ENCODE measurements at places on chromosomes 16 and 17. TPM values are rescaled to one million over a fixed set of nuclear protein-coding genes. Genes with fewer than 3 reads are reported as not detected.

- DNase-seq, result peak; percentile 66
Observed at GRCh38 chr17:28057731-28058246, 15.3 kb downstream of the NLK start.

DNA sequence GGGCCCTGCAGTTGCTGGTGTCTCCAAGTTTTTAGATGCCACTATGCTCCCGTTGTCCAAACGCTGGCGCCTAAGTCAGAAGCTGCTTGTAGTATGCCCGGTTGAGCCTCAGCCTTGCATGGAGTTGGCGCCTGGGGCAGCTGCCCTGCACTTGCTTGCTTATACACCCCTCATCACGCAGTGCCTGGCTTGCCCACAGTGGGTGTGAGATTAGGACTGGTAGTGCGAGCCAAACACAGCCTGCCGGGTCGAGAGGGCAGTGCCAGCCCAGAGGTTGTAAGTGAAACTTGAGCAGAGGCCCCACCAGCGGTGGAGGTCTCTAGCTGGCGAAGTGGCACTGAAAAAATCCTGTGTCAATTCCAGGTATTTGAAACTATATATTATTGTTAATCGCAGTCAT, 90.3 kb downstream of the ITFG1 start:
- DNase-seq, result no peak

DNA sequence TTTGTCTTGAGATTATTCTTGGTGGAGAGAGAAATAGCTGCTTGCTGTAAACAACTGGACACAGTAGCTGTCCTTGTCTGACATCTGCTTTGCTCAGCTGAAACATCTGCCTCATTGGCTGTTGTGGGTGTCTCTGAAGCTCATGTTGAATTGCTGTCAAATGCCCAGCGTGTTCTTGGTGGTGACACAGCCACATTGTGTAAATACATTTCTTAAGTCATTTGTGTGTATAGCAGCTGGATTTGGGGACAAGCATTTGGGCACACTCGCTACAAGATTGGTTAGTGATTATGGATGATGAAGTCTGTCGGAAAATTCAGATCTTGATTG, 5.3 kb downstream of the FAM234A start:
- no peak for DNase-seq

- DNase-seq, result no peak
Observed at GRCh38 chr17:78322327-78322857, 37.5 kb downstream of the SOCS3 start.

- no peak for DNase-seq
Observed at GRCh38 chr16:19850131-19850817, 34.4 kb downstream of the GPRC5B start.

The C16orf96 gene
- not detected for polyA plus RNA-seq

GRCh38 chr17:22242472-22242871, 550.1 kb downstream of the KCNJ18 start:
- no peak for DNase-seq

GRCh38 chr16:78929841-78930240, 670.7 kb downstream of the MAF start:
- no peak for DNase-seq

The NTN3 gene
- polyA plus RNA-seq, result not detected

The CBLN1 gene
- polyA plus RNA-seq, result 0.02 TPM

DNA sequence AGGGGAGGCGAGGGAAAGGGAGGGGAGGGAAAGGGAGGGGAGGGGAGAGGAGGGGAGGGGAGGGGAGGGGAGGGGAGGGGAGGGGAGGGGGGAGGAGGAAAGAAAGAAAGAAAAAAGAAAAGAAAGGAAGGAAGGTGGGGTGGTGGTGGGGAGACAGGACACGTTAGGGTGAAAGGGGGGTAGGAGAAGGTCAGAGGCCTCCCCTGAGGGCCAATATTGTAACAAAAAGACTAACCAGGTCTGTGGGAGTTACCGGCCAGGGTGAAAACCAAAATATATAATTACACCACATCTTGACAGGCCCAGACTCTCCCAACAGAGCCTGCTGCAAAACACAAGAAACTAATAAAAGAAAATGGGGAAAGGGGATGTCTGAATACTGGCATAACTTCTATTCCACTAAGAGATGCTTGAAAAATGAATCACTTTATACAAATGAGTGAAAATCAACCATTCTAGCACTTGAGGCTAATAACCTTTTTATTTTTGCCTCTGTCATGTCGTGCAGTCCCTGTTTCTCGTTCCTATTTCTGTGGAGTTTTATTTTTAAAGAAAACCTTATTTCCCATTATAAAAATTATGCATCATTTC, 10.0 kb downstream of the WDR45B start:
- DNase-seq, result no peak

GRCh38 chr16:85593494-85594221, 19.5 kb upstream of the GSE1 start:
- DNase-seq, result no peak

GRCh38 chr17:15398291-15398690, 56.9 kb upstream of the TEKT3 start:
- no peak for DNase-seq

- peak; percentile 49 for DNase-seq
Observed at GRCh38 chr16:54630284-54630967, 300.2 kb upstream of the IRX5 start.

The CACNG5 gene
- not detected for polyA plus RNA-seq

DNA sequence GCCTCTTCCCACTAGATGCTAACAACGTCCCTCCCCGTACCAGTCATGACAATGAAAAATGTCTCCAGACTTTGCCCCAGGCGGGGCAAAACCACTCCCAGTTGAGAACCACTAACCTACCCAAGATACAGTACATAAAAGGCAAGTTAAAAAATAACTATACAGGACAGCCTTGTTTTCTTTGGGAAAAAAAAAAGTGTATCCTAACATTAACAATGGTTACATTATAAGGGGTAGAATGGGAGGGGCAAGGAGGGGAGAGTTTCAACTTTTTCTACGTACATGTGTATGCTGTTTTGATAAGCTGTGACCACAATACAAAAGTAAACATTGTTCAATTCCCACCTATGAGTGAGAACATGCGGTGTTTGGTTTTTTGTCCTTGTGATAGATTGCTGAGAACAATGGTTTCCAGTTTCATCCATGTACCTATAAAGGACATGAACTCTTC, 94.9 kb downstream of the TOX3 start:
- DNase-seq, result no peak

DNA sequence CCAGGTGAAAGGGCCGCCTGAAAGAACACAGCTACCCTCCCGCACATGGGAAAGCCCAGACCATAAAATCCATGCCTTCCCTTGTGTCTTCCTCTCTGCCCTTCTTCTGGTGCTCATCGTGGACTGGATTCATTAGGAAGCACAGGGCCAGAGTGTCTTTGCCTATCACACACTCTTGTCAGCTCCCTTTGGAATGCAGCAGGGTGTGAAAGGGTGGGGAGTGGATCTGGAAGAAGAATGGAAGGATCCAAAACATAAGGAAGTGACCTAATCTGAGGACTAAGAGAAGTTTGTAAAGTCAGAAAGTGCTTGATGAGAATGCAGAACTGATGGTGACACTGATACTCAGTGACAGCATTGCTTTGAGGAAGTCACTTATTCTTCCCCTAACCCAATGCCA, 1147.3 kb upstream of the GOT2 start:
- no peak for DNase-seq

GRCh38 chr16:4239020-4239419, 2.9 kb downstream of the SRL start:
- no peak for DNase-seq

The TEX19 gene
- polyA plus RNA-seq, result 0.02 TPM

DNA sequence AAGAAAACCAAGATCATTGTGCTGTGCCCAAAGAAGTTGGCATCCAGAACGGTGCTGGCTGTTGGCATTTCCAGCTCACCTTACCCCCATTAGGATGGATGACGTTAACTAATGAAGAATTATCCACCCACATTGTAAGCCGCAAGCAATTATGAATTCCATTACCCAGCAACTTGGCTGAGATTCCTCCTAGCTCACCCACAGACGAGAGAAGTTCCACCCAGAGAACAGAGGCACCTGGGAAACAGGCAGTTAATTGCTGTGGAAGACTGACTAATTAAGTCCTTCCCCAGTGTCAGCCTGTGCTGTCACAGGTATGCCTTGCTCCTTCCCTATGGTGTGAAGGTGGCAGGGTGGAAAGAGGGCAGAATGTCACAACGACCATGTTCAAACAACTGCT, 456.2 kb upstream of the CDH5 start:
- no peak for DNase-seq

- DNase-seq, result peak; percentile 7
Observed at GRCh38 chr16:24253192-24253591, 2.9 kb upstream of the CACNG3 start.

GRCh38 chr17:80603396-80603795, 58.8 kb downstream of the RPTOR start:
- DNase-seq, result no peak

- peak; percentile 56 for DNase-seq
Observed at GRCh38 chr16:56409195-56409594, 16.1 kb downstream of the AMFR start.

DNA sequence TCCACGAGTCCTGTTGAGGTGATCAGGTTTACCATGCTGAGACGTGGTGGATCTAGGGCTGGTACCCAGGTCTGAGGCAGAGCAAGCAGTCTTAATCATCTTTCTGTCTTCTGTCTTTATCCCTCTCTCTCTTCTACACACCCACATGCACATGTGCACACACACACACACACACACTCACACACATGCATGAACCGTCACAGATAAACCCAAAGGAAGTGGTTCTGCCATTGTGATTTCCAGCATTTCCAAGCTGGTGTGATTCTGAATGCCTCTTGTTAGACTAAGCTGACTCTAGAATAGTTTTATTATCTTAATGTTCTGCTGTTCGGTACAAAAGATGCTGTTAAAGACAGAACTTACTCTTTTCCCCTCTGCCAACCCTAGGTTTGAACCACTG, 411.8 kb upstream of the SALL1 start:
- no peak for DNase-seq

- DNase-seq, result no peak
Observed at GRCh38 chr17:53017227-53017626, 805.5 kb upstream of the KIF2B start.

- DNase-seq, result peak; percentile 61
Observed at GRCh38 chr16:10206215-10206614, 24.0 kb upstream of the GRIN2A start.

DNA sequence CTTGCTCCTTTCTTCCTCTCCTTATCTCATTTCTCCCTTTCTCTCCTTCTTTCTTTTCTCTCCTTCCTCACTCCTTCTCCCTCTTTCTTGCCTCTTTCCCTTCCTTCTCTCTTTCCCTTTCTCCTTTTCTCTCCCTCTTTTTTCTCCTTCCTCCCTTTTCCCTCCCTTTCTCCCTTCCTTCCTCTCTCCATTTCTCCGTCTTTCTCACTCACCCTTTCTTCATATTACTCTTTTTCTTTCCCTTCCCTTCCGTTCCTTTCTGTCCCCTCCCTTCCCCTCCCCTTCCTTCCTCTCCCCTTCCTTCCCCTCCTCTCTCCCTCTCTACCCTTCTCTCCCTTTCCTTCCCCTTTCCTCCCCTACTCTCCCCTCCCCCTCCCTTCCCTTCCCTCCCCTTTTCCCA, 240.8 kb downstream of the HS3ST3B1 start:
- no peak for DNase-seq

DNA sequence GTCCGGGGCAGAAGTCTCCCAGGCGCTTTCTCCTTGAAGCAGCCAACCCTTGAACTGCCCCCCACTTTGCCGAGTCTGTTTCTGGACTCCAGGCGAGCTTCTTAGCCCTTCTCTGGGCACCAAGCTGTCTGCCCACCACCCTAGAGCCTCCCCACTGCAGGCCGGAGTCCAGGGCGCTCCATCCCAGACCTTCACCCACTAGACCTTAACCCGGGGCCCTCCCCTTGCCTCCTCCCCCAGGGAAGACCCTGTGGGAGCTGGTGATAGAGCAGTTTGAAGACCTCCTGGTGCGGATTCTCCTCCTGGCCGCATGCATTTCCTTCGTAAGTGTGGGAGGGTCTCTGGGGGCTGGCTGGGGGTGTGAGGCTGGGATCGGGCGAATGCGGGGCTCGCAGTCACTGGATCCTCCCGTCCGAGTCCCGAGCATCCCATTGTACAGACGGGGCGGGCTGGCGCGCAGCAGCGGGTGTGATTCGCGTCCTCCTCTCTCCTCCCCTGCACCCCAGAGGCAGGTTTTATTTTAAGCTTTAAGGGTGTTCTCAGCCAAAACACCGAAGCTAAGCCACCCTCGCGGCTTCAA, 1.1 kb downstream of the ATP2A1 start:
- no peak for DNase-seq

DNA sequence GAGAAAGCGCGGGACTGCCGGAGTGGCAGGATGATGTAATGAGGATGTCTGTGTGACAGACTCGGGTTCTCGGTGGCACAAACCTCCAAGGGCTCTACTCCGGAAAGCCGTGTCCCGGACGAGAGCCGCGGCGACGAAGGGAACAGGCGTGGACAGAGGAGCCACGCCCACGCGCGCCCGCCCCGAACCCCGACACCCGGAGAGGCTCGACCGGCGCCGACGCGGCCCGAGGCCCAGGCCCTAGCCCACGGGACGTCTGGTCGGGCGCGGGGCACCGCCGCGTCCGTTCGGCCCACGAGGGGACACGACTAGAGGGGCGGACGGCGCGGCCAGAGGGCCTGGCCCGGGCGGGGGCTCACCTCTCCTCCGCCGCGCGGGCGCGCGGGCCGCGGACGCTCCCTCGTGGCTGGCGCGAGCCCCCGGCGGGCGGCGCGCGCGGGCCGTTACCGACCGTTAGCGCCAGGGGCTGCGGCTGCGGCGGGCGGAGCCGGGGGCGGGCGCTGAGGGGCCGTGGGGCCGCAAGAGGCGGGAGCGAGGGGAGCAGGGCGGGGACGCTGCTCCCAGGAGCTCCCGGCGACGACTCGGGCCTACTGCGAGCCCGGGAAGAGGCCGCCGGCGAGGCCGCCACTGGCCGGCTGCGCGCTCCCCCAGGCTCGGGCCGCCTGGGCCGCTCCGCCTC, 2.1 kb upstream of the IRX5 start:
- peak; percentile 20 for DNase-seq

DNA sequence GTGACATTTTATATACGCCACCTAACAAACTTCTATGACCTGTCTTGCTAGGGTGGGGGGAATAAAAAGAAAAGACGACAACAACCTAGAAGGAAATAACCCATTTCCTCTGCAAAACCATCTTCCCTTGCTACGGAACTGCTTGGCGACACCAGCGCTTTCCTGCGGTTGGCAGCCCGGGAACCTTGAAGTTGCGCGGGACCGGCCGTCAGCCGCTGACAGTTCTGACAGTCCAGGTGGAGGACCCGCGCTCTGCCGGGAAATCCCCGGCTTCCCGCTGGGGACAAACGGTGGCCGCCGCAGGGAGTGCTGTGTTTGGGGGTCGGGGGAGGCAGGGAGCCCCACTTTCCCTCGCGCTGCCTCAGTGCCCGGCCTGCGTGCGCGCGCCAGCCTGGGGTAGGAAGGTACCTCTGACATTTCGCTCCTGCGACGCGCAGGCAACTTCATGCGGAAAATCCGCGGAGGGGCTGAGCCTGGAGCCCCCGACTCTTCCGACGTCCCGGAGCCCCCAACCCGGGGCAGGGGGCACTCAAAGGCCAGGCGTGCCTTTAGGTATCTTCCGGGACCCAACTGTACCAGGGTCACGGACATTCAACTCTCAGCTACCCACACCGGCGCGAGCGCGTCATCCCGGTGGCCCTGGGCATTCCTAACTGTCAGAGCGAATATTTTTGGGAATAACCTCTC, 516 bp downstream of the SLC16A6 start:
- DNase-seq, result no peak

- DNase-seq, result no peak
Observed at GRCh38 chr16:88297178-88297720, 85.5 kb upstream of the ZNF469 start.

GRCh38 chr17:77724876-77725615, 233.5 kb upstream of the TNRC6C start:
- no peak for DNase-seq

GRCh38 chr17:43839670-43840108, 6.7 kb upstream of the MPP3 start:
- DNase-seq, result no peak

- no peak for DNase-seq
Observed at GRCh38 chr17:57396511-57396921, 140.2 kb downstream of the MSI2 start.

The NLGN2 gene
- polyA plus RNA-seq, result 9.4 TPM
